ENCODE measurements at places on chromosomes 16 and 17.

DNA sequence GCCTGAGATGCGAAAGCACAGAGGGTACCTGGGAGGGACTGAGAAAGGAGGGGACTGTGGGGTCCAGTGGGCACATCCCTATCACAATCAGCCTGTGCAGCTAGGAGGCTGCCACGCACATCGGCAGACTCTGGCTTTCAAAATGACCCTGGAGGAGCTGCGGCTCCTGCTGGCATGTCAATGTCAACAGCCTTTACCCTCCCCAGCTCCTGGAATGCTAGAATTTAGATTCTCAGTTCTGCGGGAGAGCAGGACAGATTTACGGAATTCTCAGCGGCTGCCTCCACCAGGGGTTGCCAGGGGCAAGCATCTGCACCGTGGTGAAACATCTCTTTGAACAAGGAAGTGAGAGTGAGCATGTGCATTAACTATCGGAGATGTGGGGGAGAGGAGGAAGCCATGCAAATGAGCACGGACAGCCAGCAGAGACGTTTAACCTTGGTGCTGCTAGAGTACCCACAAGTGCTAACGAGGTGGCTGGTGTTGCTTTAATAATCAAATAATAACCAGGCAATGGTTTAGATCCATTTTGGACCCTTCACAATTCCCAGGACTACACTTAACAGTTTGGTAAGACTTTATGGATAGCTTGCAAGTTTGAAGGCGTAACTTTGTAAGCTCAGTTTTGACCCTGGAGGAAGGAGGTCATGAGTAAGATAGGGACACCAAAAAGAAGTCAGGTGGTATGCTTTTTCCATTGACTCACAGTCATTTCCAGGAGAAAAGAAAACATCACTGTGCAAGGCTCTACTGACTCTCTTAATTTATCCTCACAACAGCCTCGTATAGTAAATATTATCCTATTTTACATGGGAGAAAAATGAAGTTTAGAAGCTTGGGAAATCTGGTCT lies 54.1 kb downstream of the XYLT1 start:
- peak; percentile 19 for DNase-seq

DNA sequence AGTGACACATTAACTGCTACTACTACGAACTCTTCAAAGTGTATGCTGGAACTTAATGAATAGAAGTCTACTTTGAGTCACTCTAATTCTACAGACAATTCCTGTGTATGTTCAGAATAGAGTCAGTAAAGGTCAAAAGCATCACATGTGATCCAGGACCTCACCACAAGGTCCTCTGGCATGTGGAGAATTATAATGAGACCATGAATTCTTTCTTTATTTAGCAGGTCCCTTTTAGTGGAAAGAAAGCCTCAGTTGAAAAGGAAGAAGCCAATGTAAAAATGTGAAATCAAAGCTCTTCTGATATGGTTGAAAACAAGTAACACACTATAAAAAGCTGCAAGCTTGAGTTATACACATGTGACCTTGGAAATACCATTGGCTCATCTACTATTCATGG lies 1612.1 kb upstream of the GOT2 start:
- DNase-seq = no peak

GRCh38 chr17:8700546-8700945 lies 44.1 kb downstream of the CCDC42 start:
- no peak for DNase-seq

GRCh38 chr17:66040402-66040801 lies 151.5 kb downstream of the CEP112 start:
- DNase-seq = no peak

- no peak for DNase-seq
These were observed 8.6 kb downstream of the KRT10 start for GRCh38 chr17:40813804-40814203.
